Muscle of back (tissue), 13 donors: ENCODE measurements at places on chromosomes 11 and 22. TPM values are rescaled to one million over a fixed set of nuclear protein-coding genes. Genes with fewer than 3 reads are reported as not detected.

DNA sequence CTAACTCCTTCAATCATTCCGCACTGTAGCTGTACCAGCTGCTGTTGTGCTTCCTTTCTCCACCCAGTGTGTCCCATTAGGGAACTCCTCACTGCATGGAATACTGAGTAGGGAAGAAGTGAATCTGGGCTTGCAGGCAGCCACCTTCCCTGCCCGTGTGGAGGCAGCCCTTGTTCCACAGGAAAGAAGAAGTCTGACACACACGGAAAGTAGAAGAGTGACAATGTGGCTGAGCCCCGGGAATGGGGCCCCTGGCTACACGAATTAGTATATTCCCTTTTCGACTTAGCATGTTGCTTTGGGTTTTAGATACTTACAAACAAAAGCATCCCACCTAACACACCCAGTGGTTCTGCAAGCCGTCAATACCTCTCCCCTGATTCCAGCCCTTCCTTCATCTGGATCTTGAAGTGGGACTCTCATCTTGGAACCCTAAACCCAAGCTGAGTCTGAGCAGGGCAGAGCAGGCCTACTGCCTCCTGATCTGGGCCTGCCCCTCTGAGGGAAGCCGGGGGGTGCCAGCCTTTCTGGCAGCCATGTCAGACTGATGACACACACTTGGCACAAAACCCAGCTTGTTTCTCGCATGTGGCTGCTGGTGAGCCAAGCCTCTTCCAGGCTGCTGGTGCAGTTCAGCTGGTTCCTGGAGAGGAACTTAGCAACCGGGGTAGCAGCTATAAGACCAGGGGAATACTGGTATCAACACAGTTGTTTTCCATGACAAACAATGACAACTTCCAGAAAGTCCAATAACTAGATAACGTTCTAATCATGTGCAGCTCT is 71.6 kb downstream of the C11orf58 start:
- peak; percentile 49 for DNase-seq

DNA sequence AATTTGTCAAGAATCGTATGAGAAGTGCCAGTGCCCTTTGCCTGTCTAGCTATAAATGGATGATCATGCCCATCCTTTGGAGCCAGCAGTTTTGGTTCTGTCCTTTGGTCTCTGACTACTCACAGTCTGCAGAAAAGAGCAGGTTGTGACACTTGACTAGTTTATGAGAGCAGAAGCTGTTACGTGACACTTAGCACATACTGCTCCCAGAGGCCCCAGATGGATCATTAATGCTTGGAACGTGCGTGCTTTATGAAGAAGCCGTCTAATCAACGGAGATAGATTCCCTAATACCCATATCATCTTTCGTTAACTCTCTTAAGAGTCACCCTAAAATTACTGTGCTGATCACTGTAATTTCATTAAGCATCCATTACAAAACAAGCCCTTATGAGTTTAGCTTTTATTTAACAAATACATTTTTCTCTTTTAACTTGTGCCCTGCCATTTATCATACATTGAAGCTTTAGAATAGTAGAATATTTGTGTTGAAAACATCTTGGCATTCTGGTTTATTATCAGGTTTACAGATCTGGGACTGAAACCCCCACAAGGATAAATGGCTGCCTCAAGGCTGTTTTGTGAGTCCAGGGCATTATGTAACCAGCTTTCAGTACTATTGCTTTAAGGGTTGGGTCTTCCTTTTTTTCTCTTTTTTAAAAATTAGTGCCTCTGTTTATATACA is 47.0 kb upstream of the ADORA2A start:
- no peak for DNase-seq

DNA sequence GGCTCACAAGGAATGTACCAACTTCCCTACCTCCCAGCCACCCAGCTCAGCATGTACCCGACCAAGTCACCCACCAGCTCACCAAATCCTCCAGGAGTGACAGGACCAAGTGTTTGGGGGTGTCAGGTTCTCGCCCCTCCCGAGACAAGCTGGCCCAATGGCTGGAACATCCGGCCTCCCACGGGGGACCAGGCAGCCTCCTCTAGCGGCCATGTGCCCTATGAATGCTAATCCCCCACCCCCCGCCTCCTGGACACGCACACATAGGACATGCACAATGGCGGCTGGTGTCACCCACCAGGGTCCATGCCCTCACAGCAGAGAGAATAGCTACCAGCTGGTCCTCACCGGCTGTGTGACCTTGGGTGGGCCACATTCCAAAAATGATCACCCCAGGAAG is 151.0 kb downstream of the MN1 start:
- no peak for DNase-seq

PPP2R5B gene
- polyA plus RNA-seq, result 10.8 TPM

MOV10L1 gene
- polyA plus RNA-seq, result 0.31 TPM

GRCh38 chr22:33013531-33014162 is 44.5 kb downstream of the SYN3 start:
- DNase-seq, result no peak

DNA sequence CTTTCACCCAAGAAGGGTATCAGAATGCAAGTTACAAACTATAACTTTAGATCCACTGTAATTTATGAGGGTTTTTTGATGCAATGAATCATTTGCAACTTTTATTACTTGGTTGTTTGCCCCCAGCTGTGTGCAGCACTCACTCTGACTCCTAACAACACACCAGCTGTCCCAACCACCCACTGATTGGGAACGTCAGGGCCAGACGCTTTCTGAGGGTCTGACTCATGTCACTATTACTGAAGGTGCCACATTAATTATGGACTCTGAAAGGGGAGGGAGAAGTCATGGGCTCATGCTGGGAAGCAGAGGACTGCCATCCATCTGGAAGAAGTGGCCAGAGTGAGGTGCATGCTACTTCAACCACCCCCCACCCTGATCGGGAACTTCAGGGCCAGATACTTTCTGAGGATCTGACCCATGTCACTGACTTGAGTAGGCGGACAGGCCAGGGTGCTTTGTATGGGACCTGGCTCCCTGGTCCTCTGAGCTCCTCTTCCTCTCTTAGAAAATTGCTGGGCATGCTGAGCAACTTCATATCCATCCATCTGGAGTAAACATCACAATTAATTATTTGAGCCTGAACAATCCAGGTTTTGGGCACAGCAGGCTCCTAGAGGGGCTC is 44.9 kb upstream of the DRD2 start:
- DNase-seq, result no peak

DNA sequence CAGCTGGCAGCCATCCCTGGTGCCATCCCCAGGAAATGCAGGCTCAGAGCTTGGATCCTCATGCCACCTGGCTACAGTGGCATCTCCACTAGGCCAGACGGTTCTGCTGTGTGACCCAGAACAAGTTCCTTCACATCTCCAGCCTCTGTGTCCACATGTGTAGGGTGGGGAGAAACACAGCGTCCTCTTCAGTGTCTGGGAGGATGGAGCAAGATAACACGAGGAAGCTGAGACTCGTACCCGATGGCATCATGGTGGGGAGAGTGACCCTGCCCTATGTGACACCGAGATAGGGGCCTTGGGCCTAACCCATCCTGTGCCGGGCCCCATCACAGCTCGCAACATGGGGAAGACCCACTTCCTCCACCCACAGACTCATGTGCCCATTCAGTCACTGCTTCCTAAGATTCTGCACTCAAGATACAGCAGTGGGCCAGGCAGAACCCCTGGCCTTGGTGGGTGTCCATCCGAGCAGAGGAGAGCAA is 78.5 kb downstream of the MORC2 start:
- DNase-seq, result no peak

OR56A1 gene
- not detected for polyA plus RNA-seq

DNA sequence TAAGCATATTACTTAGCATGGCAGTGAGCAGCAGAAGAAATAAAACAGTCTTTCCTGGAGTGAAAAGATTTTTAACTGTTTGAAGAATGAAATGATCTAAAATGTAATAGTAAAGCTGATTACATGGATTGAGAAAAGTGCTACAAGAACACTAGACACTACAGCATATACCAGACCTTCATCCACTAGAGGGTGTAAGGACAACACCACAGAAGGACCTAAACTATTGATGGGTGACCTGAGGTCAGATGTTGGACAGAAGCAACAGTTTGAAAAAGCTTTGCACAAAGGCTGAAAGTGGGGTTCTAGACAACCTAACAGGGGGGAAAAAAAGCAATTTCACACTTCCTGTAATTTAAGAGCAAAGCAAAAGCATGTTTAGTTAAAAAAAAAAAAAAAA is 97.7 kb downstream of the RBFOX2 start:
- peak; percentile 67 for DNase-seq
